ENCODE measurements at places on chromosomes 1 and 21.
A peak's percentile ranks its signal among the peaks of the same experiment; 100 is the strongest.

DNA sequence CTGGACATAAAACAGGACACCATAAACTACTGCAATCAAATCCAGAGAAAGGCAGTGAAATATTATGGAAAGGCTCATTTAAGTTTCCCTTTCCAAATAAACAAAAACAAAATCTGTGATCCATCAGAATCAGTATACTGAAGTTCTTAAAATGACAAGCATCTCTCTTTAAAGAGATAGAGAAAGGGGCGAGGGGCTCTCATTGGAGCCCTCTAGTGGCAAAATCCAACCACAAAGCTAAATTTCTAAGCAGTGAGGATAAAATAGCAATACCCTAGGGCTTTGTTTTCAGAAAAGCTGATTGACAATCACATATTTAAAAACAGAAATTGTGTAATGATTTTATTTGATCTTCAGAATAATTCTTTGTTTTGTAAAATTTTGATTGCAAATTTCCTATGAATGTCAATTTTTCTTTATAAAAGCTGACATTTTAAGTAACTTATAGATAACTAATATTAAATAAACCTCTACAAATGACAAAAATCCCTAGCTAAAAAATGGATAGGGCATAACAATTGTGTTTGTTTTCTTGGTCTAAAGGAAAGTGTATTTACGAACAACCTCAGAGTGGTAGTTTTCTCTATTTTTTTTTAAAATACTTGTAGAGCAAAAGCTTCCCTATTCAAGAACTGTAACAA lies 138.2 kb downstream of the COL24A1 start:
- DNase-seq, result no peak

DNA sequence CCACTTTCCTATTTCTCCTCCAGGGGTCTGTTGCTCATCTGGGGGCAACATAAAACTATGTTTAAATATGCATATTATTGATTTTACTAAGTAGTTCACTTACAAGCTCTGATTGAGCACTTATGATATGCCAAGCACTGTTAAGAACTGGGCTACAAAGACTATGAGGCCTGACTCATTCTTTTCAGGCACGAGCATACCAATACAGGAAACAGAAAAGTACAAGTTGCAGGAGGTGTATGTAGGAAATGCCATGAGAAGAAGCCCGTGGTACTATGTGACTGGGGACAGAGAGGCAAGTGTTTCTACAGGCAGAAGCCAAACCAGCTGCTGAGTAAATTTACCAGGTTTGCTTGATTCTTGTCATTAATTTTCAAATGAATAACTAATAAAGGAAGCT lies 120.4 kb upstream of the PTGFR start:
- no peak for DNase-seq

GRCh38 chr1:174284052-174284451 lies 124.7 kb downstream of the RABGAP1L start:
- no peak for DNase-seq

DNA sequence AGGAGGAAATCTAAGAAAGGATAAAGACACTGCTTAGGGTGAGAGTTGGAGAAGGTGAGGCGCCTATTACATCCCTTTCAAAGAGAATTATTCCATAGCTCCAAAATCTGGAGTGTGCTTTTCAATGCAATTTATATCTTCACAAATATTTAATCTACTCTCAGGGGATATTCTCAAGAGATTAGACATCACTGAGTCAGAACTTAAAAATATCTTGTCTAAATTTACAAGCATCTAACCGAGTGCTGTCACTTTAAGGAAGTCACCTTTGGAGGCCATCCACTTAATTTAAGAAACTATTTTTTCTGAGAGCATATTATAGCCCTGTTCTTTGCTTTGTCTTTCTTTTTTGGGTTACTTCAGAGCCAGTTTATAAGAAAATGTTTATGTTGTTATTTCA lies 134.6 kb downstream of the TNFSF18 start:
- no peak for DNase-seq

GRCh38 chr1:241253471-241253870 lies 103.5 kb downstream of the RGS7 start:
- DNase-seq, result no peak

GRCh38 chr1:41704196-41704595 lies 214.5 kb downstream of the HIVEP3 start:
- no peak for DNase-seq

GRCh38 chr1:243739335-243740003 lies 110.6 kb downstream of the AKT3 start:
- no peak for DNase-seq

DNA sequence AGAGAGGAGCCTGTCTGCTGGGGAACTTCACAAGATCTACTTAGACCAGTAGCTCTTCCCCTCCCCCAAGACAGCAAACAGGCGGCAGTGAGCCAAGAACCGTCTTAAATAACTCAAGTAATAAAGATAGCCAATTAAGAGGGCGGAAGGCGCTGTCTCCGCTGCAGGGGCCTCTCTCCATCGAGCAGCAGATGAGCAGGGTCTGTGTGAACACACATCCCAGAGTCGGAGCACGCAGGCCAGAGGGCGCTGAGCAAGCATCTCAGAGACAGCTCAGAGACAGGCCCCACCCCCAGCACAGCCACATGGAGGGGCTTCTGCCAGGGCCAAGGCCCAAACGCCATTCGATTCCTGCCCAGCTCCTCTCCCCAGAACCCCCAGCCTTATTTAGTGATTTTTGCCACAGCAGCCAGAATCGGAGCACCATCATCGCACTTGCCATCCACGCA lies 11.1 kb downstream of the IFFO2 start:
- no peak for DNase-seq

DNA sequence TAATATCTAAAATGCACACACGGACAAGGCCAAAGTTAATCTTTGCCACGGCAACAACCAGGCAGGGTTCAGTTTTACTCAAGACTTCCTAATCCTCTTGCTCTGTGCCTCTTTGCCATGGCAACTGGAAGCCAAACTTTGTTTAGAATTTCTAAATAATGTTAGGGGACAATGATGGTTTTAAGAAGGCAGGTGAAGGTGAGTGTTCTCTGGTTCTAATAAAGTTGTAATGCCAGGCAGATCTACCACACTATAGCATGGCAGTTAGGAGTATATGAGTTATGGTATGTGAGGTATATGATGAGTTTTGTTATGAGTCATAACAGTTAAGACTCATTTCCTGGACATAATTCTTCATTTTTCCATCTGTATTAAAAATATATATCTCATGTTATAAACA lies 2.7 kb downstream of the PTPRC start:
- no peak for DNase-seq

DNA sequence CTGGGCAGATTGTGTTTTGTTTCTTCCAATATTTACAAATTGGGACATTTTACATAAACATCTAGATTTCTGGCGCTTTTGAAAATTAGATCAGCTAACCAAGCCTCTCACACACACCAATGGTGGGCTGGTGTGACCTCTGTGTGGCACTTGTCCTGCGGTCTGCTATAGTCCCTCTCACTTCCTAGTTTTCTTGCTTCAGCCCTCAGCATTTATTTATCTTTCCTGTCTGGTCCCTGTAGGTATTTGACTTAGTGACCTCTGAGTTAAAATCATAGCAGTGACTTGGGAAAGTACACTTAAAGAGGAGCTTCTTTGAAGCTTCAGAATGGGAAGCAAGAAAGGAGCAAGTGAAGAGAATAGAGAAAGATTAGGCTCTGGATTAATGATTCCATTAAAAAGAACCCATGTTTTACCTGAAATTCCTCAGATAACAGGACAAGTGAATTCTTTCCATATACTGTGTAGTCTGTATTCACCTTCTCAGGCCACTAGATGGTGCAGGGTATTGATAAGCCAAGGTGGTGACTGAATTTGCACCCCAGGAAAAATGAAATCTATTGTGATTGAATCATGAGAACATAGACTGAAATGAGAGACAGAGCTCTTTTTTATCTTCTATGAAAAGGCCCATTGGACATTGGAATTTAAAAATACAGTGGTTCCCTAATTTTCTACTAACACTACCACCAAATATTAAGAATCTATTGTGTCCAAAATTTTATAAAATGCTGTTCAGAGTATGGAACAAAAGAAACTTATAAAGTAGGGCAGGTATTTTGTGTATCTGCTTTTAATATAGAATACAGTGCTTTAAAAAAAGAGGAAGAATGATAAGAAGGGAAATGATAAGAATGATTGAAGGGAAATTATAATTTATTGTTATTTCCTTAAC lies 7.1 kb upstream of the DIPK1A start:
- DNase-seq, result no peak

GRCh38 chr1:199573047-199573446 lies 454.5 kb upstream of the NR5A2 start:
- DNase-seq, result no peak

GRCh38 chr1:31335007-31335406 lies 37.9 kb downstream of the FABP3 start:
- DNase-seq, result peak; percentile 6

DNA sequence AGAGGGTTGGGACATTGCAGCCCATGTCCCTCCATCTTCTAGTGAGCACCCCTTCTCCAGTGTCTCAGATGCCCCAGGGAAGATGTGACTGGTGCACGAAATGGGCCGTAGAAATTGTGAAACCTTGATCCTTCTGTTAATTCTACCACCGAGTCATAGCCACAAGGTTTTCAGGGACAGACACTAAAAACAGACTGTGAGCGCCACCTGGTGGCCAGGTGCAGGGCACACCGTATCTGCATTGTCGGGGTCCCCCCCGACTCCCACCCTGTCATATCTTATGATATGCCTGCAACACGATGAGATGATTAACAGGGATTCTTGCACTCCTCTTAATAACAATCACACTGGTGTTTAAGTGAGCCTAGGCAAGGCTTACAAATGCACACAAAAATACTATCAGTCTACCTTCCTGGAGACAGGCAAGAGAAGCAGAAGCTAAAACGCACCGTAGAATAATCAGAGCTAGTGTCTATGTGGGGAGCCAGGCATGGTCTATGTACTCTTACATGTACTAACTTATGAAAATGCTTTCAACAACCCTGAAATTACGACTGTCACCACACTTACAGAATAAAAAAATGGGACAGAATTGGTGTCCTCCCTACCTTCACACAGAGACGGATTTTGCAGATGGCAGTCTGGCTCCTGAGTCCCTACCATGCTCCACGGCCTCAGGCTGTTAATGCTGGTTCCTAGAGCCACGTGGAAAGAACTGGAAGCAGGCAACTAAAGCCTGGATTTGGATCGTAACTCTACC lies 57.9 kb downstream of the FHAD1 start:
- peak; percentile 41 for DNase-seq

DNA sequence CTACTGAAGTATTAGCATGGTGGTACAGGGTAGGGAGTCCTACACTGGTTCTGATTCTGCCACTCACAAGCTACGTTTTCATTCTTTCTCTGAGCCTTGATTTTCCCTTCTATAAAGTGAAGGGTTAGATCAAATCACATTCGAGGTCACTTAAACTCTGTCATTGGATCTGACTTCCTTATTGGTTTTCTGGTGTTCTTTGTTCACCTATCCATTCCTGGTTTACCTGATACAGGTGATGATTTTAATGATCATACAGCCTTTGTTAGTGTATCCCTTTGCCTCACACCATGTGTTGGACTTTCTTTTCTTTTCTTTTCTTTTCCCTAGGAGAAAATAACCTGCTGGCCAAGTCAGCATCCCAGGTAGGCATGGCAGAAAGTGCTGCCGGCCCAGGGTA lies 74.8 kb downstream of the NOS1AP start:
- DNase-seq, result no peak

DNA sequence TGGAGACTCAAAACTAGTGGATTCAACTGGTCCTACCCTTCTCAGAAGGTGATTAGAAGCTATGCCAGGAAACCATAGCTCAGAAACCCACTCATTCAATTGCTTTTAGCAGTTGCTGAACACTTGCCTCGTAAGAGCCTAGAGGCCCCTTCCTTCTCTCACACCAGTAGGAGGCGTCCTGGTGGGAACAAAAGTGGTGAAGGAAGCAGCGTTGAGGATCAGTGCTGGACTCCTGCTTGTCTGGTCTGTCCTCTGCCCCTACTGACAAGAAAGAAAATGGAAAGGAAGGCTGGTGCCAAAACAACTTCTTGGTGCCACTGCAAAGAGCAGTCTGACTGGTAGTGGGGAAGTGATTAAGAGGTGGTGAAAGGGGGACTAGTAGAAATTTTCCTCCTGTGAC lies 269.7 kb downstream of the LMO4 start:
- no peak for DNase-seq

- DNase-seq, result no peak
These were observed 69.6 kb upstream of the KCNK1 start for GRCh38 chr1:233544304-233544703.

- no peak for DNase-seq
These were observed 36.1 kb upstream of the B3GALT5 start for GRCh38 chr21:39576518-39577128.

- DNase-seq, result no peak
These were observed 145.1 kb upstream of the CTTNBP2NL start for GRCh38 chr1:112250892-112251291.

GRCh38 chr1:221099747-221100595 lies 220.7 kb downstream of the HLX start:
- DNase-seq, result no peak

DNA sequence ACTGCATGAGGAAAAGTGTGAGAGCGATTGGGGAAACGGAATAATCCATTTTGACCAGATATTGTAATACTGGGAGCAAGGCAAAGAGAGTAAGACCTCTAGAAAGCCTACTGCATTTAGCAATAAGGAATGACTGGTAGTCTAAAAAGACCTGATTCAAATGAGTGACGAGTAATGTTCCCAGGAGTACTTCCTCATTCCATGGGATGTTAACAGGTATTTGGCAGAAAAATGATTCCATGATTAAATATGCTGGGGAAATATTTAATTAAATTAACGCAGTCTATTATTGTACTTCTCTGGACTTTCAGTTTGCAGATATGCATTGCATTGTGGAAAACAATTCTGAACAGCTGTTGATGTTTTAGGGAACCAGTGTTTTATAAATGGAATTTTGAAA lies 105.5 kb downstream of the RPE65 start:
- no peak for DNase-seq

DNA sequence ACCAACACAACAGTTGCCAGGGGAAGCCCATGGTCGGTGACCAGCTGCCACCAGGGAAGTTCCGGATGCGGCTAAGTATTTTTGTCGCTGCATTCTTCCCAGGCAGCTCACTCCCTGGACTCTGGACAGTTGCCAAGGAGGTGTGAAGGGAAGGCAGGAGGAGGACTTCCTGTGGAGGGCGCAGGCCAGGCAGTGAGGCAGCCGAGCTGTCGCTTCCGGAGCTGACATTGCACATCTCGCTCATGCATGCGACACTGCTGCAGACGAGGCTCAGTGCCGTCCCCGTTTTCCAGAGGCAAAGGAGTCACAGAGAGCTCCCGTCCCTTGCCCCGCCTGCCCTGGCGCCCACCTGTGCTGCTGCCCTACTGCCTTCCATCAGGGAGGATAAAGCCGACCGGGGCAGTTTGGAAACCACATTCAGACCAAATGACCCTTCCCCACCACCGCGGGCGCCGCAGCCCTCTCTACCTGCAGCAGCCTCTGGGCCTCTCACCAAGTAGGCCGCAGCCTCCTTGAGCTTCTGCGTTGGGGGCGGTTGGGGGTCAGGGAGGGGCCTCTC lies 81.4 kb downstream of the NENF start:
- DNase-seq, result no peak

- DNase-seq, result no peak
These were observed 2.6 kb upstream of the TSPAN1 start for GRCh38 chr1:46172321-46172720.

All from GM12891 (cell line).